Stimulated activated CD8-positive, alpha-beta memory T cell treated with anti-CD3 and anti-CD28 coated beads, Interleukin-7, amount 100 ng/mL, for 1 hour (primary cell): ENCODE measurements at places on chromosomes 12 and 14.

GRCh38 chr12:124872068-124872719 lies 8.5 kb upstream of the SCARB1 start:
- DNase-seq: no peak

GRCh38 chr12:69588527-69588926 lies 3.3 kb downstream of the CCT2 start:
- no peak for DNase-seq

GRCh38 chr12:109739747-109740693 lies 26.4 kb downstream of the FAM222A start:
- no peak for DNase-seq

- no peak for DNase-seq
These were observed 612 bp upstream of the ZDHHC22 start for GRCh38 chr14:77142005-77142800.

GRCh38 chr14:64536488-64537245 lies 3.9 kb upstream of the HSPA2 start:
- no peak for DNase-seq

DNA sequence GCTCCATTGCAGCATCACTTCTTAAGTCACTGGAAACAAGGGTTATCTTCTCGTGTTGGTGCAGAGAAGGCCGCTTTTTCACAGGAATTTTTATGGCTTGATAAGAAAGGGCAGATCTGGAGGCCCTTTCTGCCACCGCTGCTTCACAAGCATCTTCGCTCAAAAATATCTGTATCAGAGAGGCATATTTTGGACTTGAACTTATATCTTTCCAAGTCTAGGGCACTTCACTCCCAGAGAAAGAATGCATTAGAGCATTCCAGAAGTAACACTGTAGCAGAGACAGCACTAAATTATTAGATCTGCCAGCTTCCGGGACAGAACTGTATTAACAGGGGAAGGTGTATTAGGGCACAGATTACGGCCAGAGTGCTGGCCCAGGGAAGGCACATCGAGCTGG lies 151.7 kb upstream of the AMIGO2 start:
- no peak for DNase-seq

DNA sequence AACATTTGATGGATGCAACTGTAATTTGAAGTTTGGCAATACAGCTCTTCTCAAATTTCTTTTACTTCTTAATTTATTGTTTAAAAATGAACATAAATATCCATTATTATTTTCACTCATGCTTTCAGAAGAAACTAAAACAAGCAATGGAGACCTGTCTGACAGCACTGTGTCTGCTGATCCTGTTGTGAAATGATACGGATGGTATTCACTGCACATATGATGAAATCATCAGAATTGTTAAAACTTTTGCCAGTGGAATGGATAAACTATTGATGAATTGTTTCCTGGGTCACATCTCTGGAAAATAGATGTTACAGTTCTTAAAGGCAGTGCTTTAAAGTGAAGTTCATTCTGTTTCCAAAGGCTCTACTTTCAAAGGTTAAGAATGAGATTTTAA lies 59.2 kb downstream of the WASHC4 start:
- no peak for DNase-seq

DNA sequence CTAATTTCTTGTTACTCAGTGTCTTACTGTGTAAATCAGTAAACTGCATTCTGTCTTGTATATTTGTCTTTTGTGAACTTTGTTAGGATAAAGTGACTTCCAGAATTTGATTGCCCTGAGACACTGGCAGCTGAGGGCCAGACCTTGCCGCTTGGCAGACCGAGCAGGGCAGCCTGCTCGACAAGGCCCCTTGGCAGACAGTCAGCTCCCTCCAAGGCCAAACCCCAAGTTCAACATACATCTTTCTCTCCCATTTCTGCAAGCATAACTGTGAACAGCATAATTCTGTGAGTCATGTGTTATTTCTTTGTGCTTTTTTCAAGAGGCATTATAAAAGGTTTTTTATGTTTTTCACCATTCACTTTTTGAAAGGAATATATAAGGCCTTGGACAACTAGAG lies 39.2 kb upstream of the BMAL2 start:
- DNase-seq: no peak

DNA sequence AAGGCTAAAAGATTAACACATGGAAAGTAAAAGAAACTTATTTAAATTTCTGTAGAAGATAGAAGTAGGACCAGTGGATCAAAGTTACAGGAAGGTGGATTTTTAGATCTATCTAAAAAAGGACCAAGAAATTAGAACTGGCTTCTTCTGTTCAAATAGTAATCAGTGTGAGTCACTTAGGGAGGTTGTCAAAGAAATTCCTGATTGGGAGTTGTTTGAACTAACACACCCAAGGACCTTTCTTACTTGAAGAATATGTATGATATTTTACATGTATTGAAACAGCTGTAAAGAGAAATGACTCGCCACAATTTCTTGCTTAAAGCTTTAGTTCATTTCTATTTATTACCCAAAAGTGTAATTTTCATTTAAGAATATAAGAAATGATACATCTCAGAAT lies 256.9 kb downstream of the RAD51B start:
- DNase-seq: no peak

- DNase-seq: no peak
These were observed 66.4 kb upstream of the BMP4 start for GRCh38 chr14:54023027-54023426.

- no peak for DNase-seq
These were observed 112.9 kb downstream of the TSHR start for GRCh38 chr14:81068176-81068782.

DNA sequence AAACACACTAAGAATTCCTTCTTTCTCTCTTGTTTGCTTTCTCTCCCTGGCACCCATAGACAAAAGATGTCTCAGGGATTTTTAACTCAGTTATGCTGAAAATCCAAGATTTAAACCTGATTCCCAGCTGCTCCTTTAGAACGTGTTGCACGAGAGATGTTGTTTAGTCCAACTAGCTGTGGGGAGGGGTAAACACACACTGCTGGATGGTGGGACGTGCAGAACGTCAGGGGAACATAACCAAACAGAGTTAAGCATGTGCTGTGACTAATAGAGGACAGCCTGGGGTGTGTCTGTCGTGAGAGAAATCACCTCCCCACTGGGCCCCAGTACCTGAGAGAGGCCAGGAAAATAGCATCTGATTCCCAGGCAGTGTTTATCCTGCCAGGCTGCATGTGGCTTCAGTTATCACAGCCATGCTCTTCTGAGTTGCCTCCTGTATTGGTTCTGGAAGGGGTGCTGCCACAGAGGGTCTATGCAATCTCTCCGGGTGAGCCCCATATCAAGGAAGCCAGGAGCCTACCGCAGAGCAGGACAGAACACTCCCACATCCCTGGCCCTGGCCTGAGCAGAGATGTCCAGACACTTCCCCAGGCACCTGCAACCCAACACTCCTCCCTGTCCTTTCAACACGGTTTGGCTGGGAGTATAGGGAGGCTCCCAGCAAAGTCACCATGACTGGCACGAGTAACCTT lies 112.7 kb upstream of the EGLN3 start:
- no peak for DNase-seq

DNA sequence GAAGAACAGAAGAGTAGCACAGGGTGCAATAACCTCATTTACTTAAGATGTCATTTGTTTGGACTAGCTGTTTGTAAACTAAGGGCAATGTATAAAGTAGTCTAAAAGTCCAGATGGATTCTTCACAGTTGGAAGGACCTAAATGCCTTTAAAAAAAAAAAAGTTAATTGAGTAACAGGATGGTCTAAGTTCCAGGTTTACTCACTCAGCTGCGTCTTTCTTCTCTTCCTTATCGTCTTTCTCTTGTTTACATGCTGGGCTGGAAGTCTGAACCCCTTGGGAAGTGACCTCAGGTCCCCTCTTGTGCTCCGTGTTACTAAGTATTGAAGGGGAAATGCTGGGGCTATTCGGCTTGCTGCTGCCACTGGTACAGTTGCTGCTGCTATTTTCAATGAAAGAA lies 82.5 kb downstream of the SH2B3 start:
- no peak for DNase-seq

DNA sequence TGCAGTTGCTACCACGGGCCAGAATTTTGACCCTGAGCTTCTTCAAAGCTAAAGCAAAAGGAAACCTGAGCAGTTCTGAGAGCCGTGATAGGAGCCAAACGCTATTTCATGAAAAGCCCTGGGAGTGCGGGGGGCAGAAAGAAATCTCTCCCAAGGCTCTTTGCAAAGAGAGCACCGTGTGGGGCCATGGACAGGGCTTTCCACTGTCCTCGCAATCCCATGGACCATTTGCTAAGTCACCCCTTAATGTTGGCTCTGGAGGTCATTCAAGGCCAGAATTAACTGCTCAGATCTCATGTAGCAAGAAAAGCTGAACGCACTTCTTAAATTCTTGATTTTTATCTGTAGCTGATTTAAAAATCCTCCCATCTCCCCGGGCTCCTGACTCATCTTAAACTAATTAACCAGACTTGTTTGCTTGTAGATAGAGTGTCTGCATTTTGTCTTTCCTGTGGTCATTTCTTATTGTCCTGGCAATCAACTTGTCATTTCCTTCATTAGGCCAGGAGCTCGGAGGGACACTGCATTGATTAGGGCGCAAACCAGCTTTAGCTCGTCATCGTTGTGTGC lies 24.8 kb downstream of the CLSTN3 start:
- no peak for DNase-seq

DNA sequence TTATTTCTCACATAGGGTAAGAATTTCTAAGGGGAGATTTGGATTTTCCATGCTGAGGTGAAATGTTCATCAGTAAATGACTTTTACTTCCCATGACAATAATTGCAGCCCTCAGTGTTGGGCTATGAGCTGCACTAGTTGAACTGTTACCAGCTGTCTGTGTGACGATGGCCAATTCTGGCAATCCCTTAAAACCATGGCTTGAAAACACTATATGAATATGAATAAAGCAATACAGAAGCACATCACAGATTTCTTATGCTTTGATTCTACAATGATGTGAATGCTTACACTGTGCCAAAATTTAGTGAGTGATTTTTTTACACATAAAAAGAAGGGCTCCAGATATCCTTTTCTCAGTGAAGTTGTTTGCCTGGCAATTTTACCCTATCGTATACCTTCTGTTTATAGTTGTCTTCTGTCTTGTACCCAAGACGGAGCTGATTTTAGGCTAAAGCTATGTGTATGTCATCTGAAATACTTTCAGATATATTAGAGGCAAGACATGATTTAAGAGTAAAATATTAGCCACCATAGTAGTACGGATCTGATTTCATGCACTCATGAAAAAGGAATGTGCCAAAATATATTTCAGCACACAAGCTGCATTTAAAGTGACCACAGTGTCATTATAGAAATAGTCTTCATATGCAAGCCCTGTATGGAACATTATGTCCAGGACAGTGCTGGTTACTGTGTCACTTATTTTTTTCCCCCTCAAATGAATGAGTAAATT lies 52.0 kb downstream of the SLC38A4 start:
- no peak for DNase-seq

GRCh38 chr14:72796935-72797334 lies 97.0 kb downstream of the DPF3 start:
- no peak for DNase-seq

- DNase-seq: no peak
These were observed 3.8 kb upstream of the DIO2 start for GRCh38 chr14:80215081-80215480.

GRCh38 chr12:14903386-14904098 lies 17.9 kb upstream of the MGP start:
- DNase-seq: no peak

DNA sequence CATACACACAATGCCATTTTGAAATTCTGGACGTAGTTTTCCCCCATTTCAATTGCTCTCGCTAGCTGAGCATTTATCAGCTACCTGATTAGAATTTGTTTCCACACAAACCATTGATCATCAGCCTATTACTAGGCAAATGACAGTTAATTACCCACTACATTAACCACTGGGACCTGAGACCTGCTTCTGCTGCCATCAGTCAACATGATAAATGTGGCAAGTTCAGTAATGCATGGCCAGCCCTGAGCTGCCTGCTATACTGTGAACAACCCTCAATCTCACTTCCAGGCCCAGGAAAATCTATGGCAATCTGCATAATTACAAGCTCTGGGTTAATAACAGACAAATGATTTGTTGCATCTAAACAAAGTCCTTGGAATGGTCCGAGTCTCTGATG lies 43.5 kb downstream of the LMO3 start:
- DNase-seq: no peak
